ENCODE measurements at places on chromosomes 1 and 21.

DNA sequence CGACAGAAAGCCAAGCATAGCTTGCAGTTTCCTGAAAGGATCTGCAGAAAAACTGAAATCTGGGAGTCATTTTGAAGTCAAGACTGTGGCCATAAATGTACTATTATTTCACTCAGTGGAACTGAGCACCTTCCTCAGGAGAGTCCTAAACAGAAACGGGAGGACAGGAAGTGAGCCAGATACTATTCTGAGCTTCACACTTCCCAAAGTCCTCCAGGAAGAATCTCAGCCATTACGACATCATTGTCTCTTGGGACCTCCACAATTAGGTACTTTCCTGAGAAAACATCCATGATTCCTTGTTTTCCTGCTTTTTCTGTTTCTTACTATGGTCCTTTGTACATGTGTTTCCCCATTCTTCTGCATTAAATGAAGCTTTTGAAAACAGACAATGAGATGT lies 299.2 kb upstream of the USP25 start:
- no peak for DNase-seq

GRCh38 chr1:221839782-221840395 lies 98.0 kb upstream of the DUSP10 start:
- DNase-seq, result peak; percentile 71

DNA sequence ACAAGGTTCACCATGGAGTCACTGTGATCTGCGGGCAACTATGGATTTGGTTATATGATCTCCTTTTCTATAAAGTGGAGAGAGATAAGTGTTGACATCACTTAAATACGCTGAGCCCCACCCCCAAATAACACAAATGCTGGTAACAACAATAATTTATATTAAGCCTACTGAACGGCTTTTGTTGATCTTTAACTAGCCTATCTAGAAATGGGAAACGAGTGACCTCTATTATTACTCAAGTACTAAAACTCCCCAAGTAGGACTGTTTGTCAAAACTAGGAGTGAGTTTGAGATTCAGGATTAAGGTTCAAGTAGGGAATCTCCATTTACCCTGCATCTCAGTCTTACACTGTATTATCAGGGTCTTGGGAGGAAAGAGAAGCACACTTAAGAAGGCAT lies 52.2 kb downstream of the MAP3K7CL start:
- no peak for DNase-seq

- DNase-seq, result no peak
These were observed 55.9 kb downstream of the SETD4 start for GRCh38 chr21:36004441-36004840.

DNA sequence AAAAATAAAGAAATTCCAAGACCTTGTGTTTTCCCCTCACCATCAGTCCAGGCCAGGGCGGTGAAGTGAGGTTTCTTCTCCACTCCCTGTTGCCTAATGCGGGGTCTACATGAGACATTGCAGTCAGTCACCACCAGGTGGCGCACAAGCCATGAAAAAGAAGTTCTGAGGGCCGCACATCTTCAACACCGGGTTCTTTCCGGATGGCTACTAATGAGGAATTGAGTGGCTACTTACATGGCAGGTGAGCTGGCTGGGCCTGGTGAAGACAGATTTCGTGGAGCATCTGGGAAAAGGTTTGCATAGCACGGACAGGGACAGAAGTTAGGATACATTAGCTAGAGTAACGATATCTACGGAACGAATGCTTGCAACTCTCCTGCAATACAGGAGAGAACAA lies 15.8 kb upstream of the S100A11 start:
- peak; percentile 62 for DNase-seq

DNA sequence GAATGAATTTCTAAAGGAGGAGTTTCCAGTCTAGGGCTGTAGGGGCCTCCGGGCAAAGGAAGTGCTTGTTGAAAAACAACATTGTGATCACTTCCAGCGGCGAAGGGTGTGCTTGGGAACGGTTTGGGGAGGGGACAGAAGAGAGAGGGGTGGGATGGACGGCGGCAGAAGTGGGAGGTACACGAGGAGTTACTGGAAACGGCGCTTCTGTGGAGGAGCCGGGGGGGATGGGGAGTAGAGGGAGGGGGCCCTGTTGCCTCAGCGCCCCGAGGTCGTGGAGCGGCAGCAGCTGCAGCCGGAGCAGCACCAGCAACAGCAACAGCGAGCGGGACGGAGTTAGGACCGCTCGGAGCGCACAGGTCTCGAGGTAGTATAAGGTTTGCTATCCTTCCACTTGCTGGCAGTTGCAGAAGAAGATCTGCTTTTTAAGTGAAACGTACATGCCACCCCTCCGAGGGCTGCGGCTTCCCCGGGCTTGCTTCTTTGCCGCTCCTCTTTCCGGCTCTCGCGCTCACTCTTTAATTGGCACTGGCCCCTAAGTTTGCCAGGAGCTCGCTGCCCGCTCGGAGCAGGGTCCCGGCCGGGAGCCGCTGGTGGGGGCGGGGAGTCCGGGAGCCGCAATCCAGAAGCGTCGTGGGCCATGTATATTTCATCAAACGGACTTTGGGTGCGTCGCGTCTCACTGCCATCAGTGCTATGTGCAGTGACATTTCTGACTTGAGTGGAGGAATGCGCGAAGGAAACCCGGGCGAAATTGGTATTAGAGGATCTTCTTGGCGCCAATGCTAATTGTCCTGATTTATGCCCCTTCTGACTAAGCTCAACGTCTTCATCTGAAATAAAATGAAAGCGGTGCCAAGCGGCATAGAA lies 771 bp upstream of the NTNG1 start:
- DNase-seq, result no peak

DNA sequence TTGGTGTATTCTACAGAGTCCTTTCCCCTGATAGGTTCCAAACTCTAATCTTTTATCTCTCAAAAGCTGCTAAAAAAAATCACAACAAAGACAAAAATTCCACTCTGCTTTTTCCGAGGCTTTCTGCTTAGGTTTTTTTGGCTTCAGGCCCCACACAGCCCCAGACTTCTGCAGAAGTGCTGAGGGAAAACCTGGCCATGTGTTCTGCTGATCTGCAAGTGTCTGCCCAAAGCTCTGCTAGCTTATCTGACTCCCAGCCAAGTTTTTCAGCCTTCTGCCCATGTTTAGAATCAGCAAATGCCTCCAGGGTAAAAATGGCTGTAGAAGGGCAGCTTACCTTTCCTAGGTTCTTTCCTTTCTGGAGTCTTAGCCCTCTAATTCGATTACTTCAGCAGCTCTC lies 28.4 kb downstream of the DISP3 start:
- no peak for DNase-seq

- DNase-seq, result no peak
These were observed 1.9 kb downstream of the AMPD2 start for GRCh38 chr1:109621379-109622136.

- no peak for DNase-seq
These were observed 185.0 kb downstream of the DNAH14 start for GRCh38 chr1:225114354-225114990.

DNA sequence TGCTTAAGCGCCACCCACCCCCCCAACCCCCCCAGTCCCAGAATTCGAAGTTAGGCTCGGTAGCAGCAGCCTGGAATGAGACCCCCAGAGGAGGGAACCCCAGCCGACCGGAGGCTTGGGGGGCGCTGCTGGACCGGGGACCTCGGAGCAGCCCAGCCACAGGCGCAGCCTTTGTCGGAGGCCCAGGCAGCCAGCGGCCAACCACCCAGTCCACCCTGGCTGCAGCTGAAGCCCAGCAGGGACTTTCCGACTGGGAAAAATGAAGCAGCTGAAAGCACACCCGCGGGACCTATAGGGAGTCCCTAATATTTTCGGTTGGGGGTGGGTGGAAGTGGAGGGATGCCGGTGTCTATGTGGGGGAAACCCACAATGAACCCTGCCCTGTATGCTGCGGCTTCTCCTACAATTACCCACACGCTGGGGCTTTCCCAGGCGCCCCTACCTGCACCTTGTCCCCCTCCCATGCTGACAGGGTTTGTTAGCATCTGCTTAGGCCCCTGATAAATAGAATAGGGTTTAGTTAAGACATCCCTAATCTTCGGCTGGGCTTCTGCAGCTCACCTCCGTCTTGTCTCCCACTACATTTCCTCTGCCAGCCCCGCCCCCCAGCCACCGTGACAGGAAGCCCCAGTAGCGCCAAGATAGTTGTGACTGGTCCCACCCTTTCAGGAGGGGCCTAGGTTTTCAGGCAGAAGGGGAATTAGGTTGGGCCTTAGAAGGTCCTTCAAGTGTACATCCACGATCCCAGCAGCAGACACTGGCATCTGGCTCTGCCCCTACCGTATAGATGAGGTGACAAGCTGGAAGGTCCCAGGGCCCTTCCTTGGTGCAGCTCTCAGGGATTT lies 838 bp downstream of the CCDC28B start:
- DNase-seq, result peak; percentile 55

DNA sequence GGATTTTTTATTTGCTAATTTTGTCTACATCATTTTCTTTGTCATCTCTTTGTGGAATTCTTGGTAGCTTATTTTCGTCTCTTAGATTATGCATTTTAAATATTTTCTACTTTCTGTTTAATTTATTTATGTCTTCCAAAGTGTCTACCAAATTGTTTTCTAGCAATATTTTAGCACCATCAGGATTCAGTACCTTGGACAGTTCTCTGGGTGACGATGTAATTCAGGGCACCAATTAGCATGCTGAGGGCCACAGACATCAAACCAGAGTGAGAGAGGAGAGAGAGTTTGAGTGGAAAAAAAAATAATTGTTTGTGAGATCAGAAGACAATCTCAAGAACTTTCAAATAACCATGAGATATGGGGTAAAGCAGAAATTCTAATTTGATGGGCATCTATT lies 169.8 kb upstream of the CXADR start:
- DNase-seq, result no peak

GRCh38 chr1:221839321-221839720 lies 97.4 kb upstream of the DUSP10 start:
- no peak for DNase-seq

- DNase-seq, result no peak
These were observed 375.9 kb downstream of the BRINP3 start for GRCh38 chr1:190101756-190102155.

DNA sequence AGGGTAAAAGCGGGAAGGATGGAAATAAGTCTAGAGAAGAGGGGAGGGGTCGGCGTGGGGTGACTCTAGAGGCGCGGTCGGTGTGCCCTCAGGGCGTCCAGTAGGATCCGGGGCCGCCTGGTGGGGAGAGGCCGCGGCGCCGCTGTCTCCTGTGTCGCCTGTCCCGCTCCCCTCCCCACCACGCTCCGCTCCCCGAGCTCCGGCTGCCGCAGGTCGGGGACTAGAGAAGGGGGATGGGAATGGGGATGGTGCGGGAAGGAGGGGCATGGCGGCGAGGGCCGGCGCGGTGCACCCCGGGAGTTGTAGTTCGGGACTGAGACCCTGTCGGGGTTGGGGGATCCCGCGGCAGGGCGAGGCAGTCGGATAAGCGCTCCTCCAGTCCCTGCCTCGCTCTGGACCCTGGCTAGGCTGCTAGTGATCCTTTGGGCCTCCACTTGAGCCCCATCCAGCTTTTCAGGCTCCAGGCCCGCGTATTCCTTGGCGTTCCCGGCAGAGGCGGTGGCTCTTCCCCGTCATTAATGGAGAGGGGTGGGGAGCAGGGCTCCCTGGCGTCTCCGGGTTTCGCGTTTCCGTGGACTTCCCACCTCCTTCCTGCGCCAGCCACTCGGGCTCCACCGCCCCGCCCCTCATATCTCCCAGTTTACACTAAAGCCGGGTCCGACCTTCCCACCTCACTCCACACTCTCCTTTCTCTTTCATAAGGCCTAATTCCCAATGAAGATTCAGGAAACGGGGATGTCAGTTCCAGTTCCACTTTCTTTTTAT lies at the start of gene ENTREP3:
Gene ENTREP3 (minus strand): TSS at position 241 of the 765 bp plus-strand sequence. CDS start 606 bp downstream, outside the sequence.
- no peak for DNase-seq

Measured in stimulated activated CD8-positive, alpha-beta memory T cell treated with anti-CD3 and anti-CD28 coated beads, Interleukin-4, amount 100 ng/mL, for 4 hours (primary cell).